RCC 7860 (cell line): ENCODE measurements at places on chromosomes 5 and 9.
A peak's percentile ranks its signal among the peaks of the same experiment; 100 is the strongest.

DNA sequence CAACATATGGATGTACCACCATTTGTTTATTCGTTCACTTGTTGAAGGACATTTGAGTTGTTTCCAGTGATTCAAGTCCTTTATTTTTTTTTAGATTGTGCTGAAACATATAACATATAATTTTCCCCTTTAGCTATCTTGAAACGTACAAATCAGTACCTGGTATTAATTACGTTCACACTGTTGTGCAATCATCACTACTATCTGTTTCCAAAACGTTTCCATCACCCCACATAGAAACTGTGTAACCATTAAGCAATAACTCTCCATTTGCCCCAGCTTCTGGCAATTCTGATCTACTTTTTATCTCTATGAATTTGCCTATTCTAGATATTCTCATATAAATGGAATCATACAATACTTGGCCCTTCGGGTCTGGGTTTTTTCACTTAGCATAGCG lies 116.0 kb downstream of the FGF1 start:
- no peak for DNase-seq

GRCh38 chr5:111997711-111998110 lies 240.7 kb upstream of the NREP start:
- DNase-seq: peak; percentile 99

DNA sequence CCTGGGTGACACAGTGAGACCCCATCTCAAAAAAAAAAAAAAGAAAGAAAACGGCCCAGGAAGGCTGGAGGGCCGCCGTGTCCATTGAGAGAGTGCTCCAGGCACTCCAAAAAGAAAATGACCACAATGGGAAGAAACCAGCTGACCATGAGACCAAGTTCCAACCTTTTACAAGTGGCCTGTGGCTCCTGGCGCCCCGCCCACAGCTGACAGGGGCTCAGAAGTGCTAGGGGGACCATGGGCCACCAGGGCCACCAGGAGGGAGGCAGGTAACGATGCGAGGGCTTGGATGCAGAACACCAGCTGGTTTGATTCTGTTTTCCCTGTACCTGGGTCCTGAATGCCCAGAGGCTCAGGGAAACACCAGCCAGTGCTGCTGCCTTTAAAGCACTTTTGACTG lies 34.6 kb downstream of the FXN start:
- no peak for DNase-seq

GRCh38 chr9:130072515-130073235 lies 19.0 kb downstream of the GPR107 start:
- DNase-seq: peak; percentile 79

DNA sequence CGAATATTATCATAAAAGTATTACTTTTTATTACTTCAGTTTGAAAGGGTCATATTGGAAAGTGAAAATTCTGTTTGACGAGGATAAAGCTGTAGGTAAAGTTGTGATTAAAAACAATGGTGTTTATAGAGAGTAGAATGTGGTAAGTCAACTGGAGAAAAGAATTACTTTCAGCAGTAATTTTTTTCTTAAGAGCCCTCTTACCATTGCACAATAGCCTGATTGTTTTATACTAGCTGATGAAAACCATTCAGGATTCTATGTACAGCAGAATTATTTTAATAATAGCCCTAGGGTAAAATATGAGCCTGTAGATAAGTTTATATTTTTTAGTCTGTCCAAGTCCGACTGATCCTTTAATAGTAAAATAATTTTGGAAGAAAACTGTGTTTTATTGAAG lies 16.6 kb downstream of the CDC42SE2 start:
- DNase-seq: no peak

DNA sequence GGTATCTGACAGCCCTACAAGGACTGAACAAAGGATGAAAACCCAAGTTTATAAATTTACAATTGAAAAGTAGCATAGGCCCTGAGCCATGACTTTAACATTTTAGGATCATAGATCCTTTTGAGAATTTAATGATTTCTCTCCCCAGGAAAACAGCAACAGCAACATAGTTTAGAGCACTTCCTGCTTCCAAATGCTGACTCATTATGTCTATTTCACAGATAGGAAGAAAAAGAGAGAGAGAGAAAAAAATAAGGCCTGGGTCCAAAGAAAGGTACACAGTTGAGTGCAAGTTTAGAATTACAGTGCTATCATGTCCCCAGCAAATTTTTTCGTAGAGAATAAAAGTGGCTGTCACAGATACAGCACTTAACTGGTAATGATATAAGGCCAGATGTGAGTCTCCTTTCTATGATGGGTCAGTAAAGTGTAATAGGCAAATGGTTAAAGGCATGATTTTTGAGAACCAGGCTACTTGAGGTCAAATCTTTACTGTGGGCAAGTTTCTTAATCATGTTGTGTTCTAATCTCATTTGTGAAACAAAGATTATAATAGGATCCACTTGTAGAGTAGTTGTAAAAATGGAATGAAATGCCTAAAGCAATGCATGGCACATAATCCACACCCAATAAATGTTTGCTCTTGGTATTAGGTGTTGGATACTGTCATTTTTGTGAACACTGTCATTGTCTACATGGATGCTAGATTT lies 12.3 kb upstream of the PPP2R2B start:
- no peak for DNase-seq

DNA sequence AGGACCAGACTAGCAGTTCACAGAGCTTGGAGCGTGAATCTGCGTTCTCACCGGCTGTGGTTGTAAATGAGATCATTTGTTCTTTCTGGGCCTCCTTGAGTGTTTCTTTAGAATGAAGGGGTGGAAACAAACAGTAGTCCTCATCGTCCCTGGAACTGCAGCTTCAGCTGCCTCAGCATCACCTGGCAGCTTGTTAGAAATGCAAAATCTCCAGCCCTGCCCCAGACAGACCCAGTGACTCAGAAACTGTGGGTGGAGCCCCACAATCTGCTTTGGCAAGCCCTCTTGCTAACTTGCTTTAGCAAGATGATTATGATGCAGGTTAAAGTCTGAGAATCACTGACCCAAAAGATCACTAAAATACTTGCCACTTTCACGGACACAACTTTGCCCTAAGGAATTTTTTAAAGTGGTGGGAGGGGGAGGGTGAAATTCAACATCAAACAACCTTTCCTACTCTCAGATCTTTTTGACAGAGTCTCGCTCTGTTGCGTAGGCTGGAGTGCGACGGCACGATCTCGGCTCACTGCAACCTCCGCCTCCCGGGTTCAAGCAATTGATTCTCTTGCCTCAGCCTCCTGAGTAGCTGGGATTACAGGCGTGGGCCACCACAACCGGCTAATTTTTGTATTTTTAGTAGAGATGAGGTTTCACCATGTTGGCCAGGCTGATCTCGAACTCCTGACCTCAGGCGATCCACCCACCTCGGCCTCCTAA lies 86.0 kb downstream of the BRINP1 start:
- peak; percentile 41 for DNase-seq

GRCh38 chr5:85030316-85031084 lies 645.8 kb upstream of the EDIL3 start:
- no peak for DNase-seq

DNA sequence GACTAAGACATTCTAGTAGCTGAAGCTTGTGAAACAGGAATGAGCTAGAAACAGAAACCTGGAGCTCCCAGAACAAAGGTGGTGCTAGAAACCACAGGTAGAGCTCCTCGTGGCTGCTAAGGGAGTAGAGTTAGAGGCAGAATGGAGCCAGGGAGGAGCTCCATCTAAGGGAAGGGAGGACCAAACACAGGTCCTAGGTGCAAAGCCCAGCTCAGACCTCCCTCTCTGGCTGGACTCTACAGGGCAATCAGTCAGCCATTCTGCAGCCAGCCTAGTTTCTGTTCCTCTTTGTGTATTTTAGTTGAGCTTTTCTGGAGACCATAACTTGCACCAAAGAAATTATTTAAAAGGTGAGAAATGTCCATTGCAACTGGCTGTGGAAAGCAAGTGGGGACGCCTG lies 70.4 kb downstream of the CRB2 start:
- no peak for DNase-seq

DNA sequence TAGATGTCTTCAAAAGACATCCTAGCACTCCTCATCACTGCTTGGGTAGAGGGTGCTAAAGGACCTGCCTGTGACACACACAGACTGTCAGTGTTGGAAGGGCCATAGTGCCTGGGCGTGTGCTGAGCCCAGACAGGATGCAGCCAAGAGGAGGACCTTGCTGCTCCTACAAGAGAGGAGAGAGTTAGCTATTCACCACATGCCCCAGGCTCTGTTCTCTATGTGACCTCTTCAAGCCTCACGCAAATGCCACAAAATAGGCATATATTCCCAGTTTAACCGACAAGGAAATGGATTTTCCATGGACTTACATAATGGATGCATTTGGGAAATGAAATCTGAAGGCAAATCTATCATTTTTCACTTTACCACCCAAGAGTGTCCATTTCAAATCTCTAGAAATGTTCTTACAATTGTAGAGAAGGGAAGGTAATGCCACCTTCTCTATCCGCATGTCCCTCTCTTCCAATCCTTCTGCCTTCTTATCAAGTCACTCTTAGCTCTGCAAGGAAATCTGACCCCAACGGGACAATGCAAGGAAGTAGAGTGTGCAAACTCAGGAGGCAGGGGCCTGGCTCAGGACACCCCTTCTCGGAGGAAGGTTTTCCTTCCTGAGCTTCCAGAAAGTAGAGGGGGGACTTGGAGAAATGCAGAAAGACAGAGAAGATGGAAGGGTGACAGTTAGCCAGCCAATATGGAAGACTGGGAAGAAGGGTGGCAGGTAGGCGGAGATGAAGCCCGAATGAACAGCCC lies 49.5 kb downstream of the TRIM32 start:
- no peak for DNase-seq

DNA sequence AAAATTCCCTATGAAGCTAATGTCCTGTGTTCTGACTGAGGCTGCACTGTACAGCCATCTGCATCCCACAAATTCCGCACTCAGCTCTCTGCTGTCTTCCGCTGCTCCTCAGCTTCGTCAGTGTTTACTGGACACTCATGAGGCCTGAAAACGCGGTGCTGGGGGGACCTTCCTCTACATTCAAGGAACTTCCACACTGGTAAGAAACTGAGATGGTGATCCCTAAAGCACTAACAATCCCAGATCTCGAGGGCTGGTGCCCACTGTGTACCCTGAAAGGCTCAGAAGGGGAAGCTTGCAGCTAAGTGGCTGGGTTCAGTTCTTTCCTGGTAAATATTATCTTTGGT lies 117.9 kb downstream of the NRG2 start:
- no peak for DNase-seq

- DNase-seq: no peak
These were observed 439.0 kb upstream of the PTGER4 start for GRCh38 chr5:40240671-40241070.

- DNase-seq: no peak
These were observed 26.1 kb downstream of the ABITRAM start for GRCh38 chr9:108960331-108960730.

- no peak for DNase-seq
These were observed 151.6 kb upstream of the KLF9 start for GRCh38 chr9:70566066-70566465.

GRCh38 chr5:41406424-41406823 lies 104.0 kb downstream of the PLCXD3 start:
- DNase-seq: peak; percentile 80

GRCh38 chr5:6732634-6733410 lies 19.6 kb downstream of the TENT4A start:
- DNase-seq: peak; percentile 97

DNA sequence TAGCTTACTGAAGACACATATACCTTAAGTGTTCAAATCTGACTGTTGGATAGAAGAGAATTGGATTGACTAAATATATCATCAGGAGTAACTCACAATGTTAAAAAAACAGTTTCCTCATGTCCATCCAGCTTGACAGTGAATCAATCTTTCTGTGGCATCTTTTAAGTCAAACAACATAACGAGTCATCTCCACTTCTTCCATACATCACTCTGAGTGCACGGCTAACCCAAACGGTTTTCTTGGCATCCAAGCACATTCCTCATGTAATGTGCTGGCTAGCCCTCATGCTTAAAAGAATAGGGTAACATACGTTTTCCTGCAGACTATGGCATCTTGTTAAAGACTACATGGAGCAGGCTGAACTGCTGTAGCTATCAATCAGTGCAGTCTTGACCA lies 291.5 kb upstream of the TRPC7 start:
- DNase-seq: no peak

DNA sequence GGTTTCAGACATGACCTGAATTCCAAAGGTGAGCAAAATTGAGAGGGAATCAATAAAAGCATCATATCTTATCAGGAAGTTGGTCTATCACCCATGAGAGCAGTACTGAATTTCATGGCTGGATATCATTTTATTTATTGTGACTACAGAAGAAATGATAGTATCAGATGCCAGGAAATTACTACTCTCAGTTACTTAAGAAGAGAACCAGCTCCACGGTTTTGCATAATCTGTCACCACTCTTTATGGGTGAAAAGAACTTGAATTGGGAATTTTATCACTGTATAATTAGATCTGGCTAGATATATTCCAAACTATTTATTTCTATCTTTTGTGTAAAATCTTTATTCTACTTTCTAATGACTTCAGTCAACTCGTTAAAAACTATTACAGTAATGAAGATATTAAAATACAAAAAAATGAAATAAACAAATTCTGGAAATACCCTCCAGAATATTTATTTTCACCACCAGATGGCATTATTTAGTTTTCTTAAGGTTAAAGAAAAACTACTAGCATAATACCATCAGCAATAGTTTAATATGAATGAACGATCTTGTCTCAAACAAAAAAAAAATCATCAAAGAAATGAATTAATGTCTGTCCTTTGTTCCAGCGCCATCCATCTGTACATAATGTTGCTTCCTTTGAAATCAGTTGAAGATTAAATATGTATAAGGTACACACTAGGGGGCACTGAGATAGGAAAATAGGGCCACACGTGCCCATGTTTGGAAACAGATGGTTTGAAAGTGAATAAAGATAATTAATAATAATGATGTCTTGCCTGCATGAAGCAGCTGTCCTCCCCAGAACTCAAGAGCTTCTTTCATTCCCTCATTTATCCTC lies 84.7 kb upstream of the SLCO6A1 start:
- no peak for DNase-seq

GRCh38 chr9:30519756-30520155 lies 1864.7 kb upstream of the ACO1 start:
- DNase-seq: peak; percentile 27

GRCh38 chr5:61591859-61592258 lies 259.8 kb downstream of the ZSWIM6 start:
- DNase-seq: no peak

DNA sequence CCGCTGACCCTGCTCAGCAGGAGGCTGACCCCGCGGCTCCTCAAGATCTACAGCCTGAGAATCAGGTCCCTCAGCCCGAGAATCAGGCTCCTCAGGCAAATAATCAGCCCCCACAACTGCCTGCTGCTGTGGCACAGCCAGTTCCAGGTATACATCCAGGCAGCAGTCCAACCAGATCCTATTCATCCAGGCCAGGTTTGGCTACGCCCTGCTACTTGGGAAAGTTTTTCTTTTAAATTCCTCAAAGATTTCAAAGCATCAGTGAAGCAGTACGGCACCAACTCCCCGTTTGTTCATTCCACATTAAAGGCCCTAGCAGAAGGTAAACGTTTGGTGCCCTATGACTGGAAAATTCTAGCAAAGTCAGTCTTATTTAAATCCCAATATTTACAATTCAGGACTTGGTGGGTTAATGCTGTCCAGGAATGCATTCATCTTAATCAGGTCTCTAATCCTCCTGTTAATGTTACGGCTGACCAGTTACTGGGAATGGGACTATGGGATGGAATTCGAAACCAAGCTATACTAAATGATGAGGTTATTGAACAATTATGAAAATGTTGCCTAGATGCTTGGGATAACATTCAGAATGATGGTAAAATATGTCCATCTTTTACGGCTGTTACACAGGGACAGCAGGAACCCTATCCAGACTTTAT lies 102.3 kb downstream of the SYK start:
- DNase-seq: no peak
